ENCODE measurements at places on chromosomes 5 and 9. TPM values are rescaled to one million over a fixed set of nuclear protein-coding genes. Genes with fewer than 3 reads are reported as not detected.
A peak's percentile ranks its signal among the peaks of the same experiment; 100 is the strongest.

GRCh38 chr5:59693492-59694309 lies 199.8 kb downstream of the PDE4D start:
- no peak overlapping the region for H3K4me3 ChIP-seq
- H3K4me1 ChIP-seq: no peaks in the 10 kb centered on the region
- no peak overlapping the region for H3K27ac ChIP-seq
- no peaks in the 10 kb centered on the region for H3K27me3 ChIP-seq
- DNase-seq: no peak
- H3K36me3 ChIP-seq: no peaks in the 10 kb centered on the region

- no peak overlapping the region for H3K4me3 ChIP-seq
- no peaks in the 10 kb centered on the region for H3K27me3 ChIP-seq
- no peak overlapping the region for H3K27ac ChIP-seq
- peaks cover 8% of the 10 kb centered on the region for H3K36me3 ChIP-seq
Observed at GRCh38 chr5:137619191-137619870, 116.6 kb downstream of the KLHL3 start.

GRCh38 chr9:130173666-130173983 lies 1.4 kb downstream of the NCS1 start:
- DNase-seq: no peak
- H3K4me1 ChIP-seq: no peaks in the 10 kb centered on the region
- peaks cover 13% of the 10 kb centered on the region for H3K27me3 ChIP-seq
- peaks cover 3% of the 10 kb centered on the region for H3K36me3 ChIP-seq
- H3K4me3 ChIP-seq: peak overlapping the region; percentile 73

GRCh38 chr5:36629729-36630128 lies 23.3 kb downstream of the SLC1A3 start:
- no peak for DNase-seq
- peaks cover 34% of the 10 kb centered on the region for H3K27me3 ChIP-seq
- no peaks in the 10 kb centered on the region for H3K36me3 ChIP-seq
- H3K4me3 ChIP-seq: no peak overlapping the region

DNA sequence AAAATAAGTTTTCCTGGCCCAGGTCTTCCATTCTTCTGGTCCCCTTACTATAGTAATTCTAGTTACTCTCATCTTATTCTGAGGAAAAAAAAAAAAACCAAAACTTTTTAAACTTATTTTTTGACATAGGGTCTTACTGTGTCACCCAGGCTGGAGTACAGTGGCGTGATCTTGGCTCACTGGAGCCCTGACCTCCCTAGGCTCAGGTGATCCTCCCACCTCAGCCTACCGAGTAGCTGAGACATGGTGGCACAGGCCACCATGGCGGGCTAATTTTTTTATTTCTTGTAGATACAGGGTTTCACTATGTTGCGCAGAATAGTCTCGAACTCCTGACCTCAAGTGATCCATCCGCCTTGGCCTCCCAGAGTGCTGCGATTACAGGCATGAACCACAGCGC lies 38.4 kb downstream of the SNAPC3 start:
- H3K36me3 ChIP-seq: peaks cover 30% of the 10 kb centered on the region
- H3K4me3 ChIP-seq: no peak overlapping the region

GRCh38 chr5:172342918-172343317 lies 59.4 kb upstream of the UBTD2 start:
- DNase-seq: no peak
- H3K27me3 ChIP-seq: no peaks in the 10 kb centered on the region
- H3K36me3 ChIP-seq: no peaks in the 10 kb centered on the region

- no peak overlapping the region for H3K27ac ChIP-seq
- no peak for DNase-seq
- H3K36me3 ChIP-seq: no peaks in the 10 kb centered on the region
- H3K4me1 ChIP-seq: no peaks in the 10 kb centered on the region
- H3K27me3 ChIP-seq: peaks cover 7% of the 10 kb centered on the region
- H3K4me3 ChIP-seq: no peak overlapping the region
Observed at GRCh38 chr5:149061341-149061740, 1.5 kb downstream of the SH3TC2 start.

DNA sequence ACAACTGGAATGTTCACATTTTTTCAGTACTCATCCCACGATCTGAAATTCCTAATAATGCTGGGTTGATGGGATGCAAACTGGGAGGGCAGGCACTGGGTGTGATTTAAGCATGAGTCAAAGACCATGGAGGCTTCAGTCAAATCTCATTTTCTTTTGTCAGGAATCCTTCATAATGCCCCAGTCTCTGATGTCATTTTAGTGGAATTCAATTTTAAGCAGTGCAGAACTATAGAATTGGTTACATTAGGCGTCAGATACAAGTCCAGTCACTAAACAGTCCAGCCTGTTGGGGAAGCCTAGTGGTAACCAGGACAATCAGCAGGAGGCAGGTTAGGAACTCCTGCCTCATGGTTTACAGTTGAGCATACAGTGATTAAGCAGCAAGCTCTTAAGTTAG lies 41.0 kb upstream of the TMEM215 start:
- H3K27me3 ChIP-seq: peaks cover 5% of the 10 kb centered on the region
- H3K27ac ChIP-seq: no peak overlapping the region
- DNase-seq: no peak
- H3K36me3 ChIP-seq: no peaks in the 10 kb centered on the region
- no peak overlapping the region for H3K4me3 ChIP-seq
- no peaks in the 10 kb centered on the region for H3K4me1 ChIP-seq

GRCh38 chr9:117189121-117189520 lies 225.7 kb downstream of the ASTN2 start:
- DNase-seq: no peak
- H3K27ac ChIP-seq: no peak overlapping the region
- peaks cover 4% of the 10 kb centered on the region for H3K27me3 ChIP-seq
- no peaks in the 10 kb centered on the region for H3K36me3 ChIP-seq
- H3K4me3 ChIP-seq: no peak overlapping the region

DNA sequence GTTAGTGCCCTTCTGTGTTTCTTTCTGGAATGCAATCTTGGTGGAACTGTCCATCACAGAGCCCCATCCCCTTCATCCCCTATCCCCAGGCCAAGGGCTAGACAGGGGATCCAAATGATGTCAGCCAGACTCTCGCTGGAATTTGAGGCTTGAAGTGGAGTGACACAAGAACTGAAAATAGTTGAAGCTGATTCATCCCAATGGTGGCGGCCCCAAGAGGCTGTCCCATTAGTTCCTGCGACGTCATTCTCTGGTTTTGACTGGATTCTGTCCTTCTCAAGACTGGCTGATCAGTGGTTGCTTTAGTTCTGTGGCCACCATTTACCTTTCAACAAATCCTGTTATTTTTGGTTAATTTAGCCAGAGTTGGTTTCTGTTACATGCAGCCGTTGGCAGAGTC lies 59.9 kb downstream of the SUB1 start:
- H3K4me3 ChIP-seq: no peak overlapping the region
- no peaks in the 10 kb centered on the region for H3K36me3 ChIP-seq
- peak; percentile 12 for DNase-seq
- no peaks in the 10 kb centered on the region for H3K4me1 ChIP-seq
- no peaks in the 10 kb centered on the region for H3K27me3 ChIP-seq

DNA sequence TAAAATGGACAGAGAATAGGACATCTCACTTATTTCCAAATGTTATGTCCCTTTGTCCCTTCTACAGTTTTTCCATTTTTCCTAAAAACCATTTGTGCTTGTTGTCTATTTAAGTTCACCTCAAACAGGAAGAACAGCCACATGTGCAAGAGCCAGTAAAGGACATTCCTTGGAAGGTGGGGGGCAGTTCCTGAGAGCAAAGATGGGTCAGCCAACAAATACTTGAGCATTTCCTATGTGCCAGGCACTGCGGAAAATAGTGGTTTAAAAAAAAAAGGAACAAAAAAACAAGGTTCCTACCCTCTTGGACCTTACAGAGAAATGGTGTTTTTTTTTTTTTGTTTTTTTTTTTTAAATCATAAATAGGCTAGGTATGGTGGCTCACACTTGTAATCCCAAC lies 26.8 kb downstream of the ANP32B start:
- H3K4me1 ChIP-seq: peaks cover 35% of the 10 kb centered on the region
- peaks cover 76% of the 10 kb centered on the region for H3K36me3 ChIP-seq
- H3K27me3 ChIP-seq: no peaks in the 10 kb centered on the region
- no peak for DNase-seq
- H3K4me3 ChIP-seq: no peak overlapping the region

DNA sequence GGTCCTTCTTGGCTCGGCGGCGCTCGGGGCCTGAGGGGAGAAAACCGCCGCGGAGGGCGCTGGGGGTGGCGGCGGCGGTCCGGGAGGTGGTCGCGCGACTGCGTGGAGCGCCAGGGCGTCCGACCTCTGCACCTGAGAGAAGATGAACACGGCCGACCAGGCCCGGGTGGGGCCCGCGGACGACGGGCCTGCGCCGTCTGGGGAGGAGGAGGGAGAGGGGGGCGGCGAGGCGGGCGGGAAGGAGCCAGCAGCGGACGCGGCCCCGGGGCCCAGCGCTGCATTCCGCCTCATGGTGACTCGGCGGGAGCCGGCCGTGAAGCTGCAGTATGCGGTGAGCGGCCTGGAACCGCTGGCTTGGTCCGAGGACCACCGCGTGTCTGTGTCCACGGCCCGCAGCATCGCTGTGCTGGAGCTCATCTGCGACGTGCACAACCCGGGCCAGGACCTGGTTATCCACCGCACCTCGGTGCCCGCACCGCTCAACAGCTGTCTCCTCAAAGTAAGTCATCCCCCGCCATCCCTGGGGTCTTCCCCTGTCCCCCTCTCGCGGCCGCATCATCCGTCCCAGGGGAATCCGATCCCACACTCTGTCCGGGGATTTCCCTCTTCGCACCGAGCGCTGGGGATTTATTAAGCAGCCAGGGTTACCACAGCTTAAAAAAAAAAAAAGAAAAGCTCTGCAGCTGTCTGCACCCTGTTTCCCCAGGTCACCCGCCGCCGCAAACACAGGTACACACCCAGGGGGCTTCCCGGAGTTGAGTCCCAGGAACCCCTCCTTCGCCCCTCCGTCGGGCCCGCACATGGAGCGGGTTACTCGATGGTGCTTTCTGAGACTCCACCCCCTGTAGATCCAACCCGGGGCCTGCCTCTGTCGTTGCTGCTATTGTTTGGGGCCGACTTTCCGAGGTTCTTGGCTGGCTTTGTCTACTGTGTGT lies at the start of gene GTF3C4:
GTF3C4 (plus strand) TSS at position 8 of the 935 bp plus-strand sequence; CDS start at position 143, 135 bp downstream.
- peaks cover 24% of the 10 kb centered on the region for H3K36me3 ChIP-seq
- H3K27me3 ChIP-seq: no peaks in the 10 kb centered on the region
- peak within 1 kb of the TSS; percentile 89 for H3K4me3 ChIP-seq
- peak within 1 kb of the TSS; percentile 90 for H3K27ac ChIP-seq

DNA sequence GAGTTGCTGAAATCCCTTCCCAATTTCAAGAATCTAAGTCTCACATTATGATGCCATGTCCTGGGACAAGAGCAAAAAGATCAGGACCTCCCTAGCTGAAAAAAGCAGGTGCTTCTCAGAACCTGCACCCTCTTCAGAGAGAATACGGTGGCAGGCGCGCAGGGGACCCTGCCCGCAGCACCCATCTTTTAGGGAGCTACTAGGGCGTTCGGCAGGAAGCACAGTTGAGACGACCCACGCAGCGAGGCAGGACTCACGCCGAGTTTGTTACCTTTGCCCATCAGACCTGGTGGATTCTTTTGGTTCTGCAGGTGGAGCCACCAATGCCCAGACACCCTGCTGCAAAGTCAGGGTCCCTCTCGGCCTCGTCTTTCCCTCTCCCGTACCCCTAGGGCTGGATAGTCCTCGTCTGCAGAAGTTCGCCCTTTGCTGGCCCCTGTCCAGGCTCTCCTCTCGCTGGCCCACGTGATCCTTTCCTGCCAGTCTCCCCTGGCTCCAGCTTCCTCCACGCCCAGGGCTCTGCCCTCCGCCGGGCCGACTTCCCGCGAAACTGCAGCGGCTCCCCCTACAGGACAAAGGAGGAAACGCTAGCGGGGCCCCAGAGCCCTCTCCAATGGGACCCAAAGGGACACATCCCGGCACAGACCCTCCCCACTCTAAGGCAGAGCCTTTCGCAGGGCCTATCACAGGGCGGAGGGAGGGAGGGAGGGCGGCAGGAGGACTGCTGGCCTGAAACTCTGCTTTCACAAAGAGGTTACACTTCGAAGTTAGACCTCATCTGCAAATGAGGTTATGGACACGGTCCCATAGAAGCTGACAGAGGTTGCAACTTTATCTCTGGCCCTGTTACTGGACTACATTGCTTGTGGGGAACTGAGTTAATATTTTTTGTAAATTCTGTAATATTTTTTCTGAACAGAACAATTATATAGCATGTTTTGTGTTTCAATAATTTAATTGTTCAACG lies 28.8 kb downstream of the TMEM174 start:
- no peaks in the 10 kb centered on the region for H3K36me3 ChIP-seq
- peak; percentile 85 for DNase-seq
- peaks cover 3% of the 10 kb centered on the region for H3K4me1 ChIP-seq
- peaks cover 69% of the 10 kb centered on the region for H3K27me3 ChIP-seq
- no peak overlapping the region for H3K27ac ChIP-seq

GRCh38 chr5:68173007-68173406 lies 42.5 kb upstream of the PIK3R1 start:
- no peak overlapping the region for H3K27ac ChIP-seq
- H3K36me3 ChIP-seq: no peaks in the 10 kb centered on the region
- no peak overlapping the region for H3K4me3 ChIP-seq
- no peak for DNase-seq
- no peaks in the 10 kb centered on the region for H3K27me3 ChIP-seq

GRCh38 chr9:68970151-68970550 lies 43.8 kb downstream of the PRKACG start:
- H3K4me3 ChIP-seq: no peak overlapping the region
- no peak overlapping the region for H3K27ac ChIP-seq
- no peak for DNase-seq
- peaks cover 3% of the 10 kb centered on the region for H3K27me3 ChIP-seq
- peaks cover 26% of the 10 kb centered on the region for H3K4me1 ChIP-seq
- H3K36me3 ChIP-seq: no peaks in the 10 kb centered on the region

DNA sequence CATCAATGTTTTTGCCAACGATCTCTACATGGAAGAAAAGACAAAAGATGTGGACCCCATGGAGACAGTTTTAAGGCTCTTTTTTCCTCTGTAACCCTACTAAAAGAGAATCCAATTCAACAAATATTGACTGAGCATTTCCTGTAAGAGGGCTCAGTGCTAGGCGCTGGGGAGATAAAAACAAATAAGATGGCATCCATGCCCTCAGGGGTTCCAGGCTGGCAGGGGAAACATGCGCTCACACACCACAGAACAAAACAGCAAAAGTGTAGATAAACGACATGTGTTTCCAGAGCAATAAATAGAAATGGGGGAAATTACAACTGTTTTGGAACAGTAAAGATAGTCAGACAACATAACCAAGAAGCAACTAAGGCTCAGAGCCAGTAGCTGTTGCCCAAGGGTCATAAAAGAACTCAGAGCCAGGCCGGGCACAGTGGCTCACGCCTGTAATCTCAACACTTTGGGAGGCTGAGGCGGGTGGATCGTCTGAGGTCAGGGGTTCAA lies 25.2 kb downstream of the ZNF608 start:
- no peak for DNase-seq
- no peaks in the 10 kb centered on the region for H3K4me1 ChIP-seq
- no peaks in the 10 kb centered on the region for H3K36me3 ChIP-seq

The C8G gene
- not detected for total RNA-seq

The SPINK6 gene
- total RNA-seq: not detected

The CCNJL gene
- not detected for total RNA-seq

The TRPM3 gene
- not detected for total RNA-seq

The PURA gene
- 10.7 TPM for total RNA-seq

The MORN5 gene
- total RNA-seq: not detected

All from activated CD4-positive, alpha-beta T cell treated with anti-CD3 and anti-CD28 coated beads for 36 hours (primary cell).